Common myeloid progenitor, CD34-positive (primary cell): ENCODE measurements at places on chromosomes 1 and 21.
A peak's percentile ranks its signal among the peaks of the same experiment; 100 is the strongest.

DNA sequence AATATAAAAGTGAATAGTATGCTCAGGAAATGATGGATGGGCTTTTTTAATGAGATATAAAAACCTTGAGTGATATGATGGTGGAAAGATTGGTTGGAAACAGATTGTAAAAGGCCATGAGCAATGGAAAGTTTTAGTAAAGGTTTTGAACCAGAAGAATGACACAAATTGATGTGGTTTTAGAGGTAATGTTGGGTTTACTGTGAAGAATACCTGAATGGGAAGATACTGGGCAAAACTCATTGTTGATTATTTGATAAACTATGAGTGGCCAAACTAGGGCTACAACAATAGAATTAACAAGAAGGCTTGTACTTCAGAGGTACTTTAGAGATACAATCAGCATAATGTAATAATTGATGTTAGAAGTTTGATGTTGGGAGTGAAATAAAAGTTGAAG, 108.5 kb downstream of the PTGS2 start:
- no peak for DNase-seq

DNA sequence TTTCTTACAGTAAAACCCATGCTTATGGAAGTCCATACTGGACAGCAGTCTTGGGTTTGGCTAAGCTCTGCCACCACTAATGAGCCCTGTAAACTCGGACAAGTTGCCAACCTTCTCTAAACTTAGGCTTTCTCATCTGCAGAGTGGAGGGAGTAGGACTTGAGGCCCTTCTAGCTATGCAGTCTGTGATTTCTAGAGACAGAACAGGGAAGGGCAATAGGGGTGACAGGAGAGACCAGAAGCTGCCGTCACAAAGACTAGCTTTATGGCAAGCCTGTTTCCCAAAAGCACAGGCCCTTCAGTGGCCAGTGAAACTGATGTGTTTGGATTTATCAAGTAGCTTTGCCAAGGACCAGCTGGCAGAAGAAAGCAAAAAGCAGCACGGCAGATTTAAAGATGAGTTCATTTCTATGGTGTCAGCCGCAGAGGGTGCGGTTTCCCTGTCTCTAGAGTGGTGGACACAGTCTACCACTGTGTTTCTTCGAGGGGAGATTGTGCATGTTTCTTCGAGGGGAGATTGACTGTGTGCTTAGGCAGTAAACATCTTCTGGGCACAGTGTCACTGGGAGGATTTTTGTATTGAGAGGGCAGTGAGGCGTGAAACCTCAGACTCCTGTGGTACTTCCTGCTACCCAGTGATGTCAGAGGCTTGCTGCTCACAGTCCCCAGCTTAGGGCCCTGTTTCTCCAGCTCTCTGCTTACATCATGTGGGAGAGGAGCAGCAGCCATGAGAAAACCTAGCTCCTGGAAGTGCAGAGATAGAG, 119.0 kb downstream of the ROR1 start:
- no peak for DNase-seq

DNA sequence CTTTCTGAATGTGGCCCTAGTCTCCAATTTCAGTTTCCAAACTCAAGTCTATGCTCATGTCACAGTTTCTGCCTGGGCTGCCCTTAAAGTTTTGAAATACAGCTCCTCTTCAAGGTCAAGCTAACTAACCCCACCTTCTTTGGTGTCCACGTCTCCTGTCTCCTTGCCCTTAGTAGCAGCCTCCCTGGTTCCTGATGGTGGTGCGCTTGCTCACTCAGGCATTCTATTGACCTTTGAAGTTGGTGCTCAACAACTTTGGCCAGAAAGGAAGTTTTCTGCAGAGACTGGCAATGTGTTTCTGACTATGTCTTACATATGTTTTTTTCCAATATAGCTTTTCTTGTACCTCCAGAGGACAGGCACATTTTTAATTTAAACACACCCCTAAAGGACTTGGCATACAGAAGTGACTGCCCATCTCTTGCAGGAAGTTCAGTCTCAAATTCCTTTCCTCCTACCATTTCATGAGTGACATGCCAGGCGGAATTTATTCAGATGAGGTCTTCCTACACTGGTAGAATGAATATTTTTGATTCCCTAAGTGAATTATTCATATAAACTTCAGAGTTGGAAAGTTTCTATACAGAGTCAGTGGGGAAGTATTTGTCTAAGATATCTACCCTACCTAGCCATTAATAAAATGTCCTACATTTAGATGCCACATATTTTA, 364.3 kb upstream of the USP24 start:
- DNase-seq = no peak

- DNase-seq = peak; percentile 65
These were observed 453 bp downstream of the DRAM2 start for GRCh38 chr1:111139324-111139955.

- DNase-seq = no peak
These were observed 88.4 kb downstream of the EPB41 start for GRCh38 chr1:29002792-29003191.

DNA sequence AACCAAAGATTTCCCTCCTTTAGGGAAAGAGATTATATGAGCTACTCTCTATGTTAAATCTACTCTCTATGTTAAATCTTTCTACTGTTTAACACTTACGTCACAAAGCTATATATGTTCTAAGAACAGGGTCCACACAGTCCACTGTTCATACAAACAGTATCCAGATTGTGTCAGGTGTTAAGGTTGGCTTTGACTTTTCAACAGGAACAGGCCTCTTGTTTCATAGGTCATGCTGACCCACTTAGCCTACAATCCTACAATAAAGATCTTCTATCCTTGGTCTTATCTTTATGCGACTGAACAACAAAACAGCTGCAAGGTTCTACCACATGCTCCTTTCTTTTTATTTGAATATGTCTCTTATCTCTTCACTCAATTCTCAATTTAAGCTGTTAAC, 134.9 kb downstream of the LTN1 start:
- no peak for DNase-seq

- DNase-seq = no peak
These were observed 70.4 kb downstream of the TUT4 start for GRCh38 chr1:52482326-52483004.

DNA sequence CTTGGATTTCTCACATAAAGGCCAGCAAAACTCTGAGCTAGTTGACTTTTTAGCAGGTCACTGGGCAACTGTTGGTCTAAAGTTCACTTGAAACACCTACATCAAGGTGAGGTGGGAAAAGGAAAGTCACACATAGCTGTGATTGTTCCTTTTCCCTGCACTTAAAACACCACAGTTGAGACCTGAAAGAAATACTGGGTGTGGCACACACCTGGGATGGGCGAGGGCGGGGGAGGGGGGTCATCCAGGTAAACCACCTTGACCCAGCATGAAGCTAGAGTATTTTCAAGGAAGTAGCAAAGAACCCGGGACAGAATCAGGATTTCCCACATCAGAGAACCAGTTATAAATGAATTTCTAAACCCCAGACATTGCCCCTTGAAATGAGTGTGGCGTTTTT, 26.4 kb downstream of the ZNF697 start:
- no peak for DNase-seq

GRCh38 chr1:40034869-40035268, 5.7 kb upstream of the CAP1 start:
- peak; percentile 81 for DNase-seq

- no peak for DNase-seq
These were observed 6.9 kb downstream of the ENO1 start for GRCh38 chr1:8871539-8871935.

DNA sequence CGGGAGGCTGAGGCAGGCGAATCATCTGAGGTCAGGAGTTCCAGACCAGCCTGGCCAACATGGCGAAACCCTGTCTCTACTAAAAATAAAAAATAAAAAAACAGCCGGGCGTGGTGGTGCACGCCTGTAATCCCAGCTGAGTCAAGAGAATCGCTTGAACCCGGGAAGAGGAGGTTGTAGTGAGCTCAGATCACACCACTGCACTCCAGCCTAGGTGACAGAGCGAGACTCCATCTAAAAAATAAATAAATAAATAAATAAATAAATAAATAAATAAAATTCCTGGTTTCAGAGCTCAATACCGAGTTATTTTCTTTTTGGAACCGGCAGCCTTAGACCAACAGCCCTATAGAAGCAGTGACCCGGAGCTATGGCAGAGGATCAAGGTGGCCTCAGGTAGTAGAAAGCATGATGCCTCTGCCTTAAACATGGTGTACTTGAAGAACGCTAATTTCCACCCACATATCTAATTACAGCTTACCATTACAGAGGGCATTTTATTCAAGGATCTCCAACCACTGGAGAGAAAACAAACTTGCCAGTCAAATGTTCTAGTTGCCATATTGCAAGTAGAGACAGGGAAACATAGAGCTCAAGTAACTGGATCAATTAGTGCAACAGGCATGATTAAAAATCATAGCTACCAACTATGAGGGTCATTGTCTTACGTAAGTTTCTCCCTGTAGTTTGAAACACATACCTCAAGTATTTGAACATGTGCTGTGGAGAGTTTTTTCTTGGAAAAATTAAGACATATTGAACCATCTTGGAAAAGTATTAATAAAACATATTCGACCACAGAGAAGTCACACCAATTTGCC, 2.0 kb upstream of the ENAH start:
- no peak for DNase-seq

- no peak for DNase-seq
These were observed 3.3 kb upstream of the CD1B start for GRCh38 chr1:158334526-158335212.

DNA sequence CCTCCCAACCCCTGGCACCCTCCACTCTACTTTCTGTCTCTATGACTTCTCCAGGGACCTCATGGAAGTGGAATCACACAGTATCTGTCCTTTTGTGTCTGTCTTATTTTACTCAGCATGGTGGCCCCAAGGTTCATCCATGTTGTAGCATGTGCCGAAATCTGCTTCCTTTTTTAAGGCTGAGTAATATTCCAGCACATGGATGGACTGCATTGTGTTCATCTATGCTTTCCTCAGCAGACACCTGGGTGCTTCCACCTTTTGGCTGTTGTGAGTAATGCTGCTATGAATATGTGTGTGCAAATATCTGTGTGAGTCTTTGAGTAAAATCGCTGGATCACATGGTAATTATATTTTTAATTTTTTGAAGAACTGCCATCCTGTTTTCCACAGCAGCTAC, 1.6 kb upstream of the PFKL start:
- peak; percentile 64 for DNase-seq

GRCh38 chr1:229856009-229856650, 210.9 kb upstream of the GALNT2 start:
- DNase-seq = peak; percentile 32

- peak; percentile 76 for DNase-seq
These were observed 9.8 kb downstream of the NHLH1 start for GRCh38 chr1:160376525-160377131.

DNA sequence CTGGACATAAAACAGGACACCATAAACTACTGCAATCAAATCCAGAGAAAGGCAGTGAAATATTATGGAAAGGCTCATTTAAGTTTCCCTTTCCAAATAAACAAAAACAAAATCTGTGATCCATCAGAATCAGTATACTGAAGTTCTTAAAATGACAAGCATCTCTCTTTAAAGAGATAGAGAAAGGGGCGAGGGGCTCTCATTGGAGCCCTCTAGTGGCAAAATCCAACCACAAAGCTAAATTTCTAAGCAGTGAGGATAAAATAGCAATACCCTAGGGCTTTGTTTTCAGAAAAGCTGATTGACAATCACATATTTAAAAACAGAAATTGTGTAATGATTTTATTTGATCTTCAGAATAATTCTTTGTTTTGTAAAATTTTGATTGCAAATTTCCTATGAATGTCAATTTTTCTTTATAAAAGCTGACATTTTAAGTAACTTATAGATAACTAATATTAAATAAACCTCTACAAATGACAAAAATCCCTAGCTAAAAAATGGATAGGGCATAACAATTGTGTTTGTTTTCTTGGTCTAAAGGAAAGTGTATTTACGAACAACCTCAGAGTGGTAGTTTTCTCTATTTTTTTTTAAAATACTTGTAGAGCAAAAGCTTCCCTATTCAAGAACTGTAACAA, 138.2 kb downstream of the COL24A1 start:
- peak; percentile 40 for DNase-seq

GRCh38 chr1:22108339-22109105, 34.4 kb downstream of the WNT4 start:
- no peak for DNase-seq

DNA sequence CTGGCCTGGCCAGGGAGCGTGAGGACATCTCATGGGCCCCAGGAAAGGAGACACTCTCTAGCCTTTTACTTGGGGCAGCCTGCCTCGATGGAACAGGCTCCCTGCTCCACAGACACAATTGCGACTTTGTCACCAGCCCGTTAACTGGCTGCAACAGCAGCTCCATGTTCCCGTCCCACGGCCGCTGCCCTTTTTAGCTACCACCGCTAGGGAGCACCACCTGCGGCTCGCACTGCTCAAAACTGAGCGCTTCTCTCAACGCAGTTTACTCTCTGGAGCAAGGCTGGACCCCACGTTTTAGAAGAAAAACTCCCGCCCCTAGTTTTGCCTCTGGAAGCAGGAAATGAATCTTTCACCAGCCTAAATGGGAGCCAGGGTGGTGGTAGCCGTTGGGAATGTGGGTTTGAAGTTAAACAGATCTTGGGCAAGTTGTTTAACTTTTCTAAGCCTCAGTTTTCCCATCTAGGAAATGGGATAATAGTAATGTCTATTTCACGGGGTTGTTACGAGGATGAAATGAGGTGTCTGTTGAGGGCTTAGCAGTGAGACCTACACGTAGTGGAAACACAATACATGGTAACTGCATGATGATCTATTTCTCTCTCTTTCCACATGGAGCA, 3.5 kb upstream of the LRRC38 start:
- peak; percentile 41 for DNase-seq

- DNase-seq = peak; percentile 62
These were observed 4.0 kb downstream of the JUN start for GRCh38 chr1:58779801-58780382.

GRCh38 chr1:244826712-244827111, 8.7 kb upstream of the COX20 start:
- no peak for DNase-seq

GRCh38 chr1:107534632-107535031, 393.8 kb downstream of the NTNG1 start:
- no peak for DNase-seq

- DNase-seq = no peak
These were observed 83.7 kb upstream of the CHRM3 start for GRCh38 chr1:239302696-239303095.
